ENCODE measurements at places on chromosomes 2 and 18.
A peak's percentile ranks its signal among the peaks of the same experiment; 100 is the strongest.

GRCh38 chr2:239166201-239166834 is 234.5 kb downstream of the HDAC4 start:
- H3K4me3 ChIP-seq = no peak overlapping the region
- H3K4me1 ChIP-seq = peaks cover 4% of the 10 kb centered on the region
- H3K27ac ChIP-seq = no peak overlapping the region
- DNase-seq = no peak
- H3K27me3 ChIP-seq = no peaks in the 10 kb centered on the region

DNA sequence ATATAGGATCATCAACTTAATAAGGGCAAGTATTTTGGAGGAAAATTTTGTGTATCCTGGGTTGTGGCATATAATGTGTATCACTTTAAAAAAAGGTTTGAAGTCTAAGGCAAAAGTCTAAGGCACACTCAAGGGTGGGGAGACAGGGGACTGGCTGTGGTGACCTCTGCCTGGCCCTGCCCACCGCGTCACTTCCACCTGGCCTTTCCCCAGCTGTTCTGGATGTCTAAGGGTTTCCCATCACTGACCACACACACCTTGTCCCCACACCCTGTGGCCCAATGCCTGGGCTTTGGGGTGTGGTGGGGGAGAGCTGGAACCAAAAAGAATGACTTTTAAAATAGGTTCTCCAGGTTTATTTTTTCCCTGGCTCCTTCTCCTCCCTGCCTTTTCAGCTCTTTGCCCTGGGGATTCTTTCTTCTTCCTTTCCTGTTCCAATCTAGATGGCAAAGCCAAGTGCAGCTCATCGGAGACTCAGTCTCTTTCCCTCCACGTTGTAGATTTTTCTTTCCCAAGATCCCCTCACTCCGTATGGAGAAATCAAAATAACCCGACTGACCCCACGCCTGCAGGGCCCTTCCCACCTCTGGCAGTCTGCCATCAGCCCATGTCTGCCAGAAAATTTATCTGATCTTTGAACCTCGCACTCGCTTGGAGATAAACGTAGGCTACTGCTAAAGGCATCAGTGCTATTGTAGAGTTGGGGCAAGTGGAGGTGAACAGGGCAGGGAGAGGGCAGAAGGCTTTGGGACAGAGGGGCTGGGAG is 257.2 kb downstream of the DYSF start:
- no peak for DNase-seq
- H3K27me3 ChIP-seq = no peaks in the 10 kb centered on the region
- H3K4me1 ChIP-seq = no peaks in the 10 kb centered on the region

DNA sequence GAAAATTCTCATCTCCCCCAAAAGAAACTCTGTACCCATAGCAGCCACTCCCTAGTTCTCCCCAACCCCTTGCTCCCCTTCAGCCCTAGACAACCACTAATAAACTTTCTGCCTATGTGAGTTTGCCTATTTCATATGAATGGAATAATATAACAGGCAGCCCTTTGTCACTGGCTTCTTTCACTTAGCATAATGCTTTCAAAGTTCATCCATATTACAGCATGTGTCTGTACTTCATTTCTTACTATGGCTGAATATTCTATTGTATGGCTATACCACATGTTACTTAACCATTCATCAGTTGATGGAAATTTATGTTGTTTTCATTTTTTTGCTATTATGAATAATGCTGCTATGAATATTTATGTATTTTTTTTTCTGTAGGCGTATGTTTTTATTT is 442.9 kb downstream of the SLC4A3 start:
- no peaks in the 10 kb centered on the region for H3K27me3 ChIP-seq
- H3K4me1 ChIP-seq = no peaks in the 10 kb centered on the region
- H3K36me3 ChIP-seq = no peaks in the 10 kb centered on the region
- H3K4me3 ChIP-seq = no peak overlapping the region
- no peak overlapping the region for H3K27ac ChIP-seq
- DNase-seq = no peak

- H3K27ac ChIP-seq = peak overlapping the region; percentile 83
- no peaks in the 10 kb centered on the region for H3K36me3 ChIP-seq
- peaks cover 41% of the 10 kb centered on the region for H3K4me1 ChIP-seq
- peak overlapping the region; percentile 99 for H3K4me3 ChIP-seq
- no peak for DNase-seq
Observed at GRCh38 chr2:120231564-120231973, 8.4 kb upstream of the TMEM185B start.

- H3K27me3 ChIP-seq = no peaks in the 10 kb centered on the region
- H3K36me3 ChIP-seq = no peaks in the 10 kb centered on the region
- DNase-seq = no peak
- no peaks in the 10 kb centered on the region for H3K4me1 ChIP-seq
Observed at GRCh38 chr2:221929259-221929658, 357.2 kb upstream of the EPHA4 start.

- DNase-seq = no peak
- H3K27me3 ChIP-seq = no peaks in the 10 kb centered on the region
- H3K36me3 ChIP-seq = no peaks in the 10 kb centered on the region
- H3K4me3 ChIP-seq = no peak overlapping the region
Observed at GRCh38 chr18:28143725-28144124, 33.2 kb downstream of the CDH2 start.

- DNase-seq = no peak
- no peak overlapping the region for H3K27ac ChIP-seq
- no peaks in the 10 kb centered on the region for H3K4me1 ChIP-seq
- no peaks in the 10 kb centered on the region for H3K27me3 ChIP-seq
Observed at GRCh38 chr2:171855401-171855800, 38.6 kb downstream of the SLC25A12 start.

DNA sequence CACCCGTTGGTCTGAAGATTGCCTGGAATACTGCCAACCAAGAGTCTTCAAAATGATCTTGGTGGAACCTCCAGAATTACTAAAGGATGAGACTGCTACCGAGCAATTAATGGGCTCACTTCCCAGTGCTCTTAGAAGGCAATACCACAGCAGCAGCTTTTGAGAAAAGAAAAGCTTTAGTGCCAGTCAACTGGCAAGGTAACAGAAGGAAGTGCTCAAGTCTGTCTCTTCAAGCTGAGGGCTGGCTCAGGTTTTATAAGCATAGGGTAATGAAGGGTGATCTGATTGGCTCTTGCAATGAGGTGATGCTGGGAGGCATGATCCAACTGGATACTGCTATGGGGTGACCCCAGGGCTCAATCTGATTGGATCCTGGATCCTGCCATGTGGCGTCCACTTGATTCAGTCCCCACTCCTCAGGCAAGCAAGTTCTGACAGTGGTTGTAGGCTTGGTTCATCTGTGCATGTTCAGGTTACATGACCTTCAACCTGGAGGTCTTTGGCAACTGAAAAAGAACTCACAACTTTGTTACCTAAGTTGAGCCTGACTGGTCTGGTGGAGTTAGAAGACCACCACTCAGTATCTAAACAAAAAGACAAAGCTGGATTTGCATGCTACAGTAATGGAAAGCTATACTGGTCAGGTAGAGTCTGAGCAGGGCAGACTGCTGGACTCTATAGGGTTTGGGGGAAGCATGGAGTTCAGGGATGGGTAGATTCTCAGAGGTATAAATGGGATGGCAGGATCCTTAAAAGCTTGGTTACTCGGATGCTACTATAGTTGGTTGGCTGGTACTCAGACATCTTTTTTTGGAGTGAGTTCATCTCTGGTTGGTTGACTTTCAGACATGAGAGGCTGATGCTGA is 14.0 kb upstream of the RIF1 start:
- H3K4me3 ChIP-seq = no peak overlapping the region
- H3K4me1 ChIP-seq = no peaks in the 10 kb centered on the region
- peaks cover 3% of the 10 kb centered on the region for H3K27me3 ChIP-seq
- no peak for DNase-seq

- H3K4me3 ChIP-seq = no peak overlapping the region
- no peak overlapping the region for H3K27ac ChIP-seq
- peak; percentile 17 for DNase-seq
Observed at GRCh38 chr2:238573065-238573778, 146.5 kb downstream of the ASB1 start.

DNA sequence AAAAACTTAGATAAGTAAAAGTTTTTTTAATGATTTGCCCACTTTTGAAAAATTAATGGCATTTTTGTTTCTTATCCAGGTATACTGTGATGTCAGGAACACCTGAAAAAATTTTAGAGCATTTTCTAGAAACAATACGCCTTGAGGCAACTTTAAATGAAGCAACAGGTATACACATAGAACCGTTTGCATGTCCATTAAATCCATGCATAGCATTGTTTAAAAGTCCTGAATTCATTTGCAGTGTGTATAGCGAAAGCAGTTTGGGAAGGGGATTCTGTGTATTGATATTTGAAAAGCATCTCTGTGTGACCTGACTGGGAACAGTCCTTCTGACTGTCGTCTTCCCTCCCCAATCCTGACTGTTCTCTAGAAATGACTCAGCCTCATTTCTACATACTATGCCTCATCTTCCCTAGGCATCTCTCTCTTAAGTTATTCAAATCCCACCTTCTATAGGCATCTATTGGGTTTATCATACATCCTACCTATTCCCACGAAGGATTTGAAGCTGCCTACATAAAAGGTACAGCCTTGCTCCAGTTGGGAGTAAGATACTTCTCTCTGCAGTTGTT is 79.2 kb upstream of the MAP3K20 start:
- DNase-seq = no peak
- H3K27ac ChIP-seq = no peak overlapping the region
- H3K36me3 ChIP-seq = no peaks in the 10 kb centered on the region
- H3K27me3 ChIP-seq = no peaks in the 10 kb centered on the region

DNA sequence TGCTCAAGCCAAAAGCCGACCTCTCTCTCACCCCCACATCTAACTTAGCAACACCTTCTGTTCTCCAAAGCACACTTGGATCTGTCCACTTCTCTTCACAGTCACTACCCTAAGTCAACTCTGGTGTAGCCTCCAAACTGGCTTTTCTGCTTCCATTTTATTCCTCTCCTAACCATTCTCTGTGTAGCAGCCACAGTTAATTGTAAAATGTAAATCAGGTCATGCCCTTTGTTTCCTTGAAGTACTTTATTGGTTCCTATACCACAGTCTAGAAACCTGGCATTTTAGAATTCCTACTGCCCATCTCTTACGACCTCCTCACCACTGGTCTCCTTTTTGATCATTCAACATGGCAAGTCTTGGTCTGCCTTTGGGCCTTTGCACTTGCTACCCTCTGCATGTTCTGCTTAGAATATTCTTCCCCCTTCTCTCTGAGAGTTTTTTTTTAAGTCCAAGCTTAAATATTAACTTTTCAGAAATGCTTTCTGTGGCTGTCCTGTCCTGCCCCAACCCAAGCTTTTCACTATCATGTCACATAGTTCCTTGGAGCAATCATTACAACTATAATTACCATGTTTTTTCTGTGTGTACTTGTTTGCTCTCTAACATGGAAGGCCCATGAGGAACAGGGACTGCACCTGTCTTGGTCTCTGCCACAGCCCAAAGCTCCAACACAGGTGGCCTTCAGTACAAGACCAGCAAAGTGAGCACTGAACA is 42.9 kb downstream of the PLA2R1 start:
- no peaks in the 10 kb centered on the region for H3K27me3 ChIP-seq
- no peaks in the 10 kb centered on the region for H3K4me1 ChIP-seq
- no peak overlapping the region for H3K4me3 ChIP-seq
- no peak overlapping the region for H3K27ac ChIP-seq
- H3K36me3 ChIP-seq = no peaks in the 10 kb centered on the region
- no peak for DNase-seq

DNA sequence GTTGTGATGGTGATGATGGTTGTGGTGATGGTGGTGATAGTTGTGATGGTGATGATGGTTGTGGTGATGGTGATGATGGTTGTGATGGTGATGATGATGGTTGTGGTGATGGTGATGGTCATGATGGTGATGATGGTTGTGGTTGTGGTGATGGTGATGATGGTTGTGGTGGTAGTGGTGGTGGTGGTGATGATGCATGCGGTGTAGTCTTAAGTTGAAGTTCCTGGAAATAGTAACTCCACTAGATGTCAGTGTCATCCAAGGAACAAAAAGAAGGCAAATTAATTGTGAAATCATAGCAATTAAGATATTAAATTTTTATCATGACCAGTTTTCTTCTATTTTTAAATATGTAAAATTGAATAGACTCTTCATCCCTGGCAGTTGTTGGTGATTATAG is 309.2 kb downstream of the AGAP1 start:
- DNase-seq = no peak
- no peaks in the 10 kb centered on the region for H3K27me3 ChIP-seq
- no peak overlapping the region for H3K27ac ChIP-seq
- no peak overlapping the region for H3K4me3 ChIP-seq
- H3K36me3 ChIP-seq = no peaks in the 10 kb centered on the region

- H3K4me1 ChIP-seq = peaks cover 37% of the 10 kb centered on the region
- H3K4me3 ChIP-seq = peak overlapping the region; percentile 96
- no peaks in the 10 kb centered on the region for H3K36me3 ChIP-seq
- peak overlapping the region; percentile 70 for H3K27ac ChIP-seq
- DNase-seq = peak; percentile 16
Observed at GRCh38 chr2:196927376-196928225, 1.1 kb upstream of the PGAP1 start.

DNA sequence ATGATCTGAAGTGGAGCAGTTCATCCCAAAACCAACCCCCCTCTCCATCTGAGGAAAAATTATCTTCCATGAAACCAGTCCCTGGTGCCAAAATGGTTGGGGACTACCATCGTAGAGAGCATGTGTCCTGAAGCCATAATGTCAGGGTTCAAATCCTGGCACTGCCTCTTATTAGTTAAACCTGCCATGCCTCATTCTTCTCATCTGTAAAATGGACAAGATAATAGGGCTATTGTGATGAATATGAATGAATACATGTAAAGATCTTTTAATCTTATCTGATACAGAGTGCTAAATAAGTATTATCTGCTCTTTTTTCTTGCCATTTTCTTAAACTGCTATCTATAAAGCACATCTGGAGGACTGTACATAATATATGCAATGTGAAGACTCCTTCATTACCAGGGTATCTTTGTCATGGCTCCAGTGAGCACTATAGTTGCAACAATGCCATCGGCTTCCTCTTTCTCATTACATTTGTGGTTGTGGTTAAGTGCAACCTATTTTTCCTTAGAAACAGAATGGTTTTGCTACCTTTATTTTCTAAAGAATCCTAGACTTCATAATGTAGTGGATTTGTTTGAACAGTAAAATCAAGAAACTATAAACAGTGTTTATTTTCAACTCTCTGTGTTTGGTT is 27.0 kb downstream of the MFSD6 start:
- H3K36me3 ChIP-seq = peaks cover 33% of the 10 kb centered on the region
- H3K4me1 ChIP-seq = peaks cover 26% of the 10 kb centered on the region
- no peak for DNase-seq
- H3K4me3 ChIP-seq = no peak overlapping the region
